ENCODE measurements at places on chromosomes 12 and 14. TPM values are rescaled to one million over a fixed set of nuclear protein-coding genes. Genes with fewer than 3 reads are reported as not detected.

Gene TMTC1
- polyA plus RNA-seq = 6.8 TPM

Gene APOF
- 0.55 TPM for polyA plus RNA-seq

Gene CCDC184
- polyA plus RNA-seq = 13.8 TPM

Gene WIF1
- polyA plus RNA-seq = 2.2 TPM

Gene SERPINA5
- 98.7 TPM for polyA plus RNA-seq

Gene ASCL1
- 1.5 TPM for polyA plus RNA-seq

Gene CEBPE
- not detected for polyA plus RNA-seq

Gene SERPINA3
- 359 TPM for polyA plus RNA-seq

Gene RHOJ
- polyA plus RNA-seq = 2.5 TPM

Gene ABCC9
- 1.1 TPM for polyA plus RNA-seq

Gene MTA1
- 52.7 TPM for polyA plus RNA-seq

Gene HRK
- 0.10 TPM for polyA plus RNA-seq

Gene ACVRL1
- polyA plus RNA-seq = 1.4 TPM

Gene CARMIL3
- polyA plus RNA-seq = not detected

Gene RAPGEF3
- polyA plus RNA-seq = 1.6 TPM

Gene MYBPC1
- polyA plus RNA-seq = 1.7 TPM

Gene TAOK3
- 38.4 TPM for polyA plus RNA-seq

Gene HOXC10
- 1.6 TPM for polyA plus RNA-seq

Gene CTSG
- not detected for polyA plus RNA-seq

Gene SLC35F4
- not detected for polyA plus RNA-seq

Gene TOMM20L
- polyA plus RNA-seq = not detected

Gene KCNC2
- not detected for polyA plus RNA-seq

Gene KRT3
- polyA plus RNA-seq = not detected

Gene EML5
- not detected for polyA plus RNA-seq

Gene SMCO2
- not detected for polyA plus RNA-seq

Gene GLIPR1
- polyA plus RNA-seq = 24.5 TPM

Gene GUCY2C
- polyA plus RNA-seq = 12.9 TPM

Gene TBK1
- 22.2 TPM for polyA plus RNA-seq

Gene ADAMTS20
- polyA plus RNA-seq = 0.45 TPM

Gene LHX5
- polyA plus RNA-seq = not detected

Gene ACSM4
- polyA plus RNA-seq = not detected

Gene FBLN5
- polyA plus RNA-seq = 359 TPM

Gene NPFF
- polyA plus RNA-seq = 0.77 TPM

Gene POLE2
- polyA plus RNA-seq = 3.2 TPM

Gene PAX9
- polyA plus RNA-seq = 0.24 TPM

Gene CBLN3
- polyA plus RNA-seq = 2.4 TPM

Gene FLVCR2
- polyA plus RNA-seq = 7.7 TPM

Gene GALNT16
- 1.7 TPM for polyA plus RNA-seq

Gene ERBB3
- polyA plus RNA-seq = 56.1 TPM

Gene RAB21
- 65.0 TPM for polyA plus RNA-seq

Gene LRRC10
- polyA plus RNA-seq = not detected

Gene NYNRIN
- 34.5 TPM for polyA plus RNA-seq

Gene SMOC1
- 2.1 TPM for polyA plus RNA-seq

Gene KITLG
- 4.3 TPM for polyA plus RNA-seq

Gene TMEM30B
- polyA plus RNA-seq = 12.4 TPM

Gene CLEC4D
- not detected for polyA plus RNA-seq

Gene LBHD2
- not detected for polyA plus RNA-seq

Measured in hepatocyte (in vitro differentiated cells).